ENCODE measurements at places on chromosomes 12 and 14.

- no peaks in the 10 kb centered on the region for H3K36me3 ChIP-seq
- H3K4me3 ChIP-seq, result no peak within 1 kb of the TSS
- H3K4me1 ChIP-seq, result no peaks in the 10 kb centered on the region
- H3K27me3 ChIP-seq, result no peaks in the 10 kb centered on the region
These were observed at the start of gene LRRC74A for GRCh38 chr14:76826122-76826521. LRRC74A (plus strand) TSS chr14:76826408; CDS start chr14:76826698, 290 bp downstream.

- no peaks in the 10 kb centered on the region for H3K36me3 ChIP-seq
- no peaks in the 10 kb centered on the region for H3K27me3 ChIP-seq
- no peak for DNase-seq
- no peak overlapping the region for H3K4me3 ChIP-seq
- H3K27ac ChIP-seq, result no peak overlapping the region
These were observed 164.6 kb upstream of the SLC16A7 start for GRCh38 chr12:59431266-59431665.

GRCh38 chr12:114746297-114747011 is 62.5 kb upstream of the TBX3 start:
- no peak overlapping the region for H3K4me3 ChIP-seq
- peaks cover 2% of the 10 kb centered on the region for H3K36me3 ChIP-seq
- peak overlapping the region; percentile 25 for H3K27ac ChIP-seq

DNA sequence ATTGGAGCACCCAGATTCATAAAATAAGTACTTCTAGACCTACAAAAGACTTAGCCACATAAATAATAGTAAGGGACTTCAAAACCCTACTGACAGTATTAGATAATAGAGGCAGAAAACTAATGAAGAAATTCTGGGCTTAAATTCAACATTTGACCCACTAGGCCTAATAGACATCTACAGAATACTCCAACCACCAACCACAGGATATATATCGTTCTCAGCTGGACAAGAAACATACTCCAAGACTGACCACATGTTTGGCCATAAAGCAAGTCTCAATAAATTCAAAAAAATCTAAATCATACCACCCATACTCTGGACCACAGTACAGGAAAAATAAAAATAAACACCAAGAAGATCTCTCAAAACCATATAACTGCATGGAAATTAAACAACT is 113.8 kb upstream of the CCDC175 start:
- H3K27me3 ChIP-seq, result peaks cover 25% of the 10 kb centered on the region
- H3K4me1 ChIP-seq, result no peaks in the 10 kb centered on the region
- no peak overlapping the region for H3K4me3 ChIP-seq
- H3K27ac ChIP-seq, result no peak overlapping the region

GRCh38 chr12:4787965-4788364 is 67.8 kb downstream of the GALNT8 start:
- H3K4me3 ChIP-seq, result no peak overlapping the region
- DNase-seq, result no peak
- H3K4me1 ChIP-seq, result no peaks in the 10 kb centered on the region
- H3K27ac ChIP-seq, result no peak overlapping the region

Data from activated T-cell treated with anti-CD3 and anti-CD28 coated beads, Interleukin-2, amount 50 U/mL, for 72 hours (primary cell).